ENCODE measurements at places on chromosomes 3 and 15.

- no peak for DNase-seq
These were observed 418.5 kb downstream of the SHQ1 start for GRCh38 chr3:72429589-72430353.

GRCh38 chr3:16916840-16917239 lies 32.1 kb downstream of the PLCL2 start:
- DNase-seq, result no peak

- no peak for DNase-seq
These were observed 30.2 kb downstream of the BCL2L10 start for GRCh38 chr15:52082197-52083036.

- peak; percentile 60 for DNase-seq
These were observed 62.7 kb upstream of the KLF13 start for GRCh38 chr15:31263751-31264558.

DNA sequence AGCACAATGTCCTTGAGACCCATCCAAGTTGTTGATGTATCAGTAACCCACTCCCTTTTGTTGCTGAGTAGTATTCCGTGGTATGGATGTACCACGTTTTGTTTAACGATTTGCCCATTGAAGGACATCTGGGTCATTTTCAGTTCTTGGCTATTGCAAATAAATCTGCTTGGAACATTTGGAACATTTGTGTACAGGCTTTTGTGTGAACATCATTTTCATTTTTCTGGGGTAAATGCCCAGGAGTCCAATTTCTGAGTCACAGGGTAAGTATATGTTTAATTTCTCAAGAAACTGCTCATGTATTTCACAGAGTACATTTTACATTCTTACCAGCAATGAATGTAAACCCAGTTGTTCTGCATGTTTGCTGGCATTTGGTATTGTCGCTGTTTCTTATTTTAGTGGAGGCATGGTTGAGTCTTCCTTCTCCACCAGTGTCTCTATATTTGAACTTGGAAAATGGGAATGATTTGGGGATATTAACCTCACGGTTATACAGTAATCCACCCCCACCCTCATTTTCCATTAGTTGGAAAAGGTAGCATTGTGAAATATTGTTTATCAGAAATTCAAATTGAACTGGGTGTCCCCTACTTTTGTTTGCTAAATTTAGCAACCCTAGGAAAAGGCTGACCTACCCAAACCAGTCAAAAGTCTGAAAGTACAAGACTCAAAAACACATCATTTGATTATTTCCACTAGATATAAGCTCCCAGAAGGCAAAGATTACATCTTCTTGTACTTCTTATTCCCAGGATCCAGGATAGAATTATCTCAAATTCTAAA lies 30.8 kb downstream of the POMGNT2 start:
- no peak for DNase-seq

- no peak for DNase-seq
These were observed 16.1 kb upstream of the DUSP7 start for GRCh38 chr3:52072471-52072870.

DNA sequence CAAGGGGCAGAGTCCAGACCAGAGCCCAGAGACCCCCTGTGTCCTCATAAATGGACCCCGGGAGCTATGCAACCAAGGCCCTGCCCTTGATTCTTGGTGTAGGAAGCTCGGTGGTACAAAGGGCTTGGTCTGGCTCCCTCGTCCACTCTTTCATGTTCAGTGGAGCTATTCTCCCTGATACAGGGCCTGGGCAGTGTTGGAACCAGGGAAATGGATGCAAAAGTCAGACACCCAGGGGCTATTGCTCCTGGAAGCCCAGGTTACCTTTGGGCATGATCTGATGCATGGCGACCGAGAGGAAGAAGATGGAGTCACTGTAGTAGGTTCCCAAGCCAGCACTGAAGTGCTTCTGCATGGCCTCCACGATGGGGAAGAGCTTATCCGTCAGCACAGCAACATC lies 44.5 kb downstream of the XXYLT1 start:
- DNase-seq, result no peak

GRCh38 chr15:32718821-32719716 lies 1.3 kb downstream of the GREM1 start:
- no peak for DNase-seq

GRCh38 chr3:38454884-38455638 lies 1.4 kb downstream of the ACVR2B start:
- peak; percentile 83 for DNase-seq

DNA sequence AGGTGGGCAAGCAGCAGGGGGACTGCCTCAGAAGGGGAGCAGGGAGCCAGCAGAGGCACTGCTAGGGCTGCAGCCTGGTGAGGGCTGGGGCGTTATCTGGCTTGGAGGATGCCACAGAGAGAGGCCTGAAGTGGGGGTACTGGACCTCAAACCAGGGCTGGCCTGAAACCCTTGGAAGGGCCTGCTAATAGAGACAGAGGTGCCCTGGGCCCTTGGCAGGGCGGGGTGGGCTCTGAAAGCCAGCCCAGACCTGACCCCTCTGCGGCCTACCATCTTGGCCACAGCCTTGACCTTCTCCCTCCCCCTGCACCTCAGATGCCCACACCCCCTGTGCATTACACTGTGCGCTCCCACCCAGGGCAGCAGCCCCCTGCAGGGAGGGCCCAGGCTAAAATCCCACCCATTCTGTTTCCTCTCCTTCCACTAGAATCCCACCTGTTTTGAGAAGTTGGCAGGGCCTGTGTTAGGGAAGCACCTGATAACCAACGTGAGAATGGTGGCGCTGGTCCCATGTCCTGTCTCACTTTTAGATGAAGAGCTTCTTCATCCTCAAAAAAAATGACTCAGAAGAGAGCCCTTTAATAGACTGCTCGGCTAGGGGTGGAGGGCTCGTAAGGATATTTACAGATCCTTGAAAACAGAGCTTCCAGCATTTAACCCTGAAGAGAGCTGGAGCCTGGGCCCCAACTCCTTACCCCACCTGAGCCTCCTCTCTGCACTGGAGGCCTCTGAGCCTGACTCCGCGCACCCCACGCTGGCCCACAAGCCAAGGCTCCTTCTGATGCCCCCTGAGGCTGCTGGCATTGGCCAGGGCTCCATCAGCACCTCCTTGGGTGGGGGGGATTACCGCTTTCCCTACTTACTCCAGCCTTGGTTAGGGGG lies 29.8 kb downstream of the LOXL1 start:
- DNase-seq, result no peak

GRCh38 chr3:122094125-122094524 lies 39.0 kb downstream of the CD86 start:
- no peak for DNase-seq

DNA sequence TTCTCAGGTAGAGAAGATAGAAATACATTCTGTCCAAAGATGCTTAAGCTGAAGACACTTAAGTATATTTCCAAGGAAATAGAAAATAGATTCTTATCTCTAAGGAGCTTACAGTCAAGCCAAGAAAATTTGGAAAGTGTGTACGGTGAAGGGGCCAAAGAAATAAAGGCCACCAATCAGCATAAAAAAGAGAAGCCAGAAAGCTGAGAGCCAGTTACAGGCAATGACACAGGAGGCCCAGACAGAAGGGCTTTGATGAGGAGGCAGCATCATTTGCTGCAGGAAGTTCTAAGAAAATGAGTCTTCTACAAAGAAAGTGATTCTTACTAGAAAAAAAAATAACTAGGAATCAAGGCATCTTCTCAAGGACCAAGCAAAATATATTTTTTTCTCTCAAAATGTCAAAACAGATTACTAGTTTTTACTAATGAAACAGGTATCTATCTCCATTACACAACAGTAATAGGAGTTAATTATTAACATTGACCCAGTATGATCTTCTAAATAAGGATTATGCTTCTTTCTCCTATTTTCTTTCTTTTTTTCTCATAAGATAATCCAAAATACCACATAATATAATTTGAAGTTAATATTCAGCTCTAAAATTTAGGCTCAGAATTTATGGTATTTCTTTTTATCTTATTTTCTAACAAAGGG lies 82.1 kb upstream of the PHLDB2 start:
- no peak for DNase-seq

DNA sequence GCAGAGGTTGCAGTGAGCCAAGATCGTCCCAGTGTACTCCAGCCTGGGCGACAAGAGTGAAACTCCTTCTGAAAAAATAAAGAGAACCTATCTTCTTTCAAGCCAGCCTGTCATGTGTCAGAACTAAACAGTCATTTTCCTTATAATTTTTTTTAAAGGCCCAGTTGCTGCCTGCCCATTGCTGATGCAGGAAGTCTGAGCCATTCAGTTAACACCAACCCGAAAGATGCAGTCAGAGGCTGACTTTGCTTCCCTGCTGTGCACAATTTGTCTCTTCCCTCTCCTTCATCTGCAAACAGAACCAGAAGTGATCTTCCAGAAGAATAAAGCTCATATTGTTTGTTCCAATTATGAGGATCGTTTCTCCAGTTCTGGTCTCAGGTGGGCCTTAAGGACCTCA lies 220.6 kb downstream of the SLCO3A1 start:
- no peak for DNase-seq

DNA sequence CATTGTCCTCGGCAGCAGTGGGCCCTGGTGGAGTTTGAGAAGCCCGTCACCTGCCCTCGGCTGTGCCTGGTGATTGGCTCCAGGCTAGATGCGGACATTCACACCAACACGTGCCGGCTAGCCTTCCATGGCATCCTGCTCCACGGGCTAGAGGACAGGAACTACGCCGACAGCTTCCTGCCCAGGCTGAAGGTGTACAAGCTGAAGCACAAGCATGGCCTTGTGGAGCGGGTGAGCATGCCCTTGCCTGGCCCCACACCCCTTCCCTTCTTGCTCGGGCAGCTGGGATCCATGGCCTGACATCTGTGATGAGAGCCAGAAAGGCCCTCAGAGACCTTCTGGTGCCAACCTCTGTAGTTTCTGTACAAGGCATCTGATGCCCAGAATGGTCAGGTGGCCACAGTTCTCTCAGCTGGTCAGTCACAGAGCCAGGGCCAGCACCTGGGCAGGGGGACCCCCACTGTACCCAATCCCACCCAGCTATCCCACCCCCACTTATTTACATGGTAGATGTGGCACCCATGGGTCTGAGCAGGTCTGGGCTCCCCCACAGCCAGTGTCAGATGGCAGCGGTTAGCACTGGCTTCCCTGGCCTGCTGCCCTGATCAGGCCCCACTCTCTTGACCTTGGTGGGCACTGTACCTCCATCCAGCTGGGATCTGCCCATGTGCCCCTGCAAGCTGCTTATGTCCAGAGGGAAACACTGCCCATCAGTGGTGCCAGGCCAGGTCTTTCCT lies 124.9 kb downstream of the DNAJB8 start:
- no peak for DNase-seq

DNA sequence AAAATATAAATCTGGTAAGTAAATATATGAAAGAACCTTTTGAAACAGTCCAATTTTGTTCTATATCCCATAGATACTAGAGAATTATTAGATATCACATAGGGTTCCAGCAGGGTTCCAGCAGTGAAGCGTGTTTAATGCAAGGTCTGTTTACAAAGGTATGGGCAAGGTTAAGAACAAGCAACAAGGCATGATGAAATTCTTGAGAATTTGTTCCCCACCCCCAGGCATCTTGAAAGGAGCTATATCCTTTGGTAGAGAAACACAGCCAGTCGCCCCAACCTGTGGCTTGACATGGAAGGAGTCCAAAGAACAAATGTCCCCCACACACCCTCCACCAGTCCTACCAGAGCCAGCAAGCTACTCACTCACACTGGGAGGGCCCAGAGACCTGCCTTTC lies 18.6 kb upstream of the FNDC3B start:
- DNase-seq, result no peak

- DNase-seq, result no peak
These were observed 120.5 kb downstream of the GREM1 start for GRCh38 chr15:32838338-32838737.

DNA sequence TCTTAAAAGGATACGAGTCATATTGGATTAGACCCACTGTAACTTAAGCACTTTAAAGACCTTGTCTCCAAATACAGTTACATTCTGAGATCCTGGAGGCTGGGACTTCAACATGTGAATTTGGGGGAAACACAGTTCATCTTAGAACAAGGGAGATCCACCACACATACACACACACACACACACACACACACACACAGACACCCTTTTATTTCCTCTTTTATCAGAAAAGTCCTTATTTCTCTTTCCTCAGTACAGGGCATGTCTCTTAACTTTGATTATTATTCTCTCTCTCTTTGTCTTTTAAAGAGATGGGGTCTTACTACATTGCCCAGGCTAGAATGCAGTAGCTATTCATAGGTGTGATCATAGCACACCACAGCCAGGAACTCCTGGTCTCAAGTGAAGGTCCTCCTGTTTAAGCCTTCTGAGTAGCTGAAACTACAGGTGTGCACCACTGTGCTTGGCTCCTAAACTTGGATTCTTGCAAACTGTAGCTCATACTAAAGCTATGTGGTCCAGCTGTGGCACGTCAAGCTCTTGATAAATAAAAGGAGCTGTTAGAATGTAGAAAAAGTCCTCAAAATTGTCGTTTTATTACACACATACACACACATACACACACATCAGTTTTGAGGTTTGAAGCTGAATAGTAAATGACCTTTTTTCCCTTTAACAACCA lies 7.4 kb downstream of the GOLM2 start:
- DNase-seq, result no peak

DNA sequence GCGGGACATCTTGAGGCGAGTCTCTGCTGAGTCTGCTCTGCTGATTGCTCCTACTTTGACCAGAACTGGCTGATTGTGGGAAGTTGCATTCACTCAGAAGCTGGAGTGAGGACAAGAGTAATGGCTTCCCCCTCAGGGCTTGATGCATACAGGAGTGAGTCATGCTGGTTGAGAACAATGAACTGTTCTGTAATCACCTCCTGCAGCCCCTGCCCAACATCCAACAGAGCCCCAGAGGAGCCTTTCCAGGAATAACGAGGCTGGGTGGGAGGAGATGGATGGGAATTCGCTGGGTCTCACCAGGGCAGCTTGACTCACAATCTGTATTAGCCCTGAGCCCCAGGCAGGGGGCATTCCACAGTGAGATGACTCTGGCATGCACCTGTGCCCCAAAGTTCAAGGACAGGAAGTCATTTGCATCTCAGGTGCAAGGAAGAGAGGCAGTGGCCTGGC lies 85.0 kb downstream of the RAB11A start:
- DNase-seq, result no peak

DNA sequence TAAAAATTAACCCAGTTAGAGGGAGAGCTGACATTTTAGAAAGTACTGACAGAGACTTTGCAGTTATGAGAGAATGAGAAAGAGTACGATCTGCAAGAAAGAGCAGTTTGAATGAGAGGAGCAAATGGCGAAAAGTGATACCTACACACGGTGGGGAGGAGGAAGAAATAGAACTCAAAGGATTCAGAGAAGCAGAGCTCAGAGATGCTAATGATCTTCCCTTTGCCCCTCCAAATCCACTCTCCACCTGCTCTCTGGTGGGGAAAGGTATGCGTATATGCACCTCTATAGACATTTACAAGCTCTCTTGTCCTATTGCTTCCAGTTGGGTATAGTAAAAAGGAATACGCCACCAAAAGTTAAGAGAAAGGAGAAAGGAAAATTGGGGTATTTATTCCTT lies 123.3 kb upstream of the TTC14 start:
- DNase-seq, result no peak
